ENCODE measurements at places on chromosomes 2 and 18.

- DNase-seq = no peak
These were observed 24.6 kb downstream of the CD302 start for GRCh38 chr2:159773426-159773825.

GRCh38 chr2:18105929-18106328 is 227.5 kb downstream of the KCNS3 start:
- no peak for DNase-seq

DNA sequence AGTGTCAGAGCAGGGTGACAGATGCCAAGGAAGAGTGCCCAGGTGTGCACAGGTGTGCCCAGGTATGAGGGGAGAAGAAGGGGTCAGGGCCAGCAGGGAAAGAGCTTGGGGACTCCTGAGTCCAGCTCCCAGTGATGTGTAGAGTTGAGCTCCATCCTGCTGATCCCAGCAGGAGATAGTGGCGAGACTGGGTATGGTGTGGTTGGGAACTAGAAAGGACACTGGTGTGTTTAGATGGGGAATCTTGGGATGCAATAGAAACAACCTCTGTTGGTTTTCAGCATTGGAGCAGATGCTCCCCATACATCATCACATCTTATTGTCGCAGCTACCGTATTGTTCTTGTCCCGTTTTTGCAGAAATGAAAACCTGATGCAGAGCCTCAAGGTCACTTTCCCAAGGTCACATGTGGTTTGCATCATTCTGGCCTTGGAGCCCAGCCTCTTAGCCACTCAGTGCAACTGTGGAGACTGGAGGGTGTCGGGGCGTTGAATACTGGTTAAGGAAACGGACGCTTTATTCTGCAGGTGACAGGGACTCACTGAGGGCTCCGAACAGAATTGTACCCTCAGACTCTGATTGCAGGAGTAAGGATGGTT is 166.7 kb downstream of the AGAP1 start:
- DNase-seq = no peak

- DNase-seq = no peak
These were observed 485.4 kb downstream of the PARD3B start for GRCh38 chr2:205030695-205031094.

GRCh38 chr2:211946960-211947359 is 591.6 kb downstream of the ERBB4 start:
- no peak for DNase-seq

- DNase-seq = no peak
These were observed 9.6 kb downstream of the PTGR3 start for GRCh38 chr18:75199327-75199726.

- no peak for DNase-seq
These were observed 49.2 kb downstream of the FBXO48 start for GRCh38 chr2:68417926-68418325.

- DNase-seq = no peak
These were observed 673 bp upstream of the HNMT start for GRCh38 chr2:137963535-137964065.

DNA sequence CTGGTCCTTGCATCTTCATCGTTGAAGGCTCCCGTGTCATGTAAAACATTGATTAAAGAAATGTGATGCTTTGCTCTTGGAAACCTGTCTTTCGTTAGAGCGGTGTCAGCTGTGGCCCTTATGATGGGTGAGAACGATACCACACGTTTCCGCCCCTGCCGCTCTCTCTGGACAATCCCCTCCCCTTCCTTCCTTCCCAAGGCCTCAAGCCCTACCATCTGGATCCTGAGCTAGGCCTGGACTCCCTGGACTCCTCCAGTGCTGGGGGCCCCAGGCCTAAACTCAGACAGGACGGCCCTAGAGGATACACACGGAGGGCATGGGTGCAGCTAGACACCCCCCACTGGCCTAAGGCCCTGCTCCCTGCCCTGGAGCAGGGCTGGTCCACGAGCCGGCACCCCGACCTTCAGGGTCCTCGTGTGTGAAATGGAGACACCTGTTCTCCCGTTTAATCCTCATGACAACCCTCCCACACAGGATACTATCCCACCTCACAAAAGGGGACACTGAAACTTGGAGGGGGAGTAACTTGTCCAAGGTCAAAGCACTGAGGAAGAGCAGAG is 13.2 kb downstream of the BIN1 start:
- DNase-seq = no peak

GRCh38 chr2:206477296-206477695 is 34.0 kb downstream of the ADAM23 start:
- no peak for DNase-seq

- no peak for DNase-seq
These were observed 18.9 kb downstream of the TRPM8 start for GRCh38 chr2:233936089-233936488.

DNA sequence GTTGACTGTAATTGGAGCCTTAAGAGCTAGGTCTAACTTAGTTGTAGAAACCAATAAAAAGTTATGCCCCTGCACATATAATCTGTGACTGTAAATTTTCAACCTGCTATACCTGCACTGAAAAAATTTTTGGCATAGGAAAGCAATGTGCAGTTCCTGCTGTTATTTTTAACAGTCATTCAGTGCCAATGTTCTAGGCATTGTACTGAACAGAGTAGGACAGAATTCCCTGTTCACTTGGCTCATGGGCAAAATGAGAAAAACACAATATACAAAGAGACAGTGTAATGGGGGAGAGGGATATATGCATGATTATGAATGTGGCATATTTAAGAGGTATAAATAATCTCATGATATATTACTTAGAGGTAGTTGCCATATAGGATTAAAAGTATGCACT is 458.0 kb downstream of the TGIF1 start:
- no peak for DNase-seq

GRCh38 chr2:226256709-226257376 is 542.8 kb downstream of the IRS1 start:
- no peak for DNase-seq
